ENCODE measurements at places on chromosomes 16 and 17.

DNA sequence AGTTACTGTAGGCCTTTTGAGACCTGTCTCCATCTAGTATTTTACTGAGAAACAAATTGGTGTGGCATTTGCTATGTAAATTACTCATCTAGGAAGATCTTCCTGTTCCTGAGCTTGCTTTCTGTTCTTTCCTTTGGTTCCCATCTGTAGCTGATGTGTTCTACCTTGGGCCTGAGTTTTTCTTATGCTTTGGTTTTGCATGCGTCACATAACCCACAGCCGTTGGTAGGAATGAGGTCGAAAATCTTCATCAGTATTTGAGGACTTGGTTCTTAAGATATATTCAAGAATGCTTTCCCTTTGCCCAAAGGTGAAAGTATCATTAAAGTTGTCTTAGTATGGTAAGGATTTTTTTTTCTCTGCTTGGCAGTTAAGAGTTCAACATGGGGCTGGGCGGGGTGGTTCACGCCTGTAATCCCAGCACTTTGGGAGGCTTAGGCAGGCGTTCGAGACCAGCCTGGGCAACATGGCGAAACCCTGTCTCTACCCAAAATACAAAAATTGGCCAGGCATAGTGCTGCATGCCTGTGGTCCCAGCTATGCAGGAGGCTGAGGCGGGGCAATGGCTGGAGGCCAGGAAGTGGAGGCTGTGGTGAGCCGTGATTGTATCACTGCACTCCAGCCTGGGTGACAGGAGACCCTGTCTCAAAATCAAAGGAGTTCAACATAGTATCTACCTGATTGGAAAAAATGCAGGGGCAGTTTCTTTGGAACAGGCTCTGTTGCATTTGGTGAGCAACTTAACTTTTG is 28.8 kb downstream of the IST1 start:
- no peak for DNase-seq

GRCh38 chr16:19926449-19927390 is 42.1 kb upstream of the GPRC5B start:
- DNase-seq: no peak

GRCh38 chr17:1820528-1821252 is 9.0 kb downstream of the SMYD4 start:
- DNase-seq: no peak

GRCh38 chr16:55408661-55409060 is 70.3 kb upstream of the MMP2 start:
- DNase-seq: no peak

GRCh38 chr16:10752843-10753523 is 9.3 kb downstream of the NUBP1 start:
- no peak for DNase-seq

GRCh38 chr17:68004201-68004600 is 7.9 kb upstream of the C17orf58 start:
- no peak for DNase-seq

- DNase-seq: no peak
Observed at GRCh38 chr17:58648236-58648635, 43.6 kb downstream of the TEX14 start.

DNA sequence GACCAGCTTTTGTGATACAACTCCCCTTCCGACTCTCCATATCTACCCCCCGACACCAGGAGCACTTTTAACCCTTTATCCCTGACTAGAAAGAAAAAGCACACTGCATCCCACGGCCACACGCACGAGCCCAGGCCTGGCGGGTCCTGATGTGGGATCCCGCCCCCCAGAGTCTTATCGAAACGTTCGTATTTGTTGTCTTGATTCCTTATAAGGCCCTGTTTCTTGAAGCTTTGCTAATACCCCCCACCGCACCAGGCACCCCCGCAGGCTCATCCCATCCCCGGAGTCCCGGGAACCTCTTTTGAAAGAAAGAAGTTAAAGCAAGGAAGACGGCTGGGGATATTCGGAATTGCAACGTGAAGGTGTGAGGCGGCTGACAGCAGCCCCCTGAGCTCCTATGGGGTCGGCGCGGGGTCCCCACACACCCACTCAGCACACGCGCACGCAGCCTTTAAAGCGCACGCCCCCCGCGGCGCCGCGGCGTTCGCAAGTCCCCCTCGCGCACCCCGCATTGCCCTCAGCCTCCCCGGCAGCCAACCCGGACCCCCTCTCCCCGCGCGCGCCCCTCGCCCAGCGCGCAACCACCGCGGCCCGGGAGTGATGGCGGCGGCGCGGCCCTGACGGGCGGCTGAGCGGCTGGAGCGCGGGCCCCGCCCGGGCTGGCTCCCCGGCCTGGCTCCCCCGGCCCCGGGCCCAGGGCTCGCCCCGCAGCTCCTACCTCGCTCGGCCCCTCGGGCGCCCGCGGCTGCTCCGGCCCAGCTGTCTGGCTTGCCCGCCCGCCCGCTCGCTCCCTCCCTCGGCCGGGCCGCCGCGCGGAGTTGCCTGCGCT is 448 bp downstream of the STAT5B start:
- no peak for DNase-seq

DNA sequence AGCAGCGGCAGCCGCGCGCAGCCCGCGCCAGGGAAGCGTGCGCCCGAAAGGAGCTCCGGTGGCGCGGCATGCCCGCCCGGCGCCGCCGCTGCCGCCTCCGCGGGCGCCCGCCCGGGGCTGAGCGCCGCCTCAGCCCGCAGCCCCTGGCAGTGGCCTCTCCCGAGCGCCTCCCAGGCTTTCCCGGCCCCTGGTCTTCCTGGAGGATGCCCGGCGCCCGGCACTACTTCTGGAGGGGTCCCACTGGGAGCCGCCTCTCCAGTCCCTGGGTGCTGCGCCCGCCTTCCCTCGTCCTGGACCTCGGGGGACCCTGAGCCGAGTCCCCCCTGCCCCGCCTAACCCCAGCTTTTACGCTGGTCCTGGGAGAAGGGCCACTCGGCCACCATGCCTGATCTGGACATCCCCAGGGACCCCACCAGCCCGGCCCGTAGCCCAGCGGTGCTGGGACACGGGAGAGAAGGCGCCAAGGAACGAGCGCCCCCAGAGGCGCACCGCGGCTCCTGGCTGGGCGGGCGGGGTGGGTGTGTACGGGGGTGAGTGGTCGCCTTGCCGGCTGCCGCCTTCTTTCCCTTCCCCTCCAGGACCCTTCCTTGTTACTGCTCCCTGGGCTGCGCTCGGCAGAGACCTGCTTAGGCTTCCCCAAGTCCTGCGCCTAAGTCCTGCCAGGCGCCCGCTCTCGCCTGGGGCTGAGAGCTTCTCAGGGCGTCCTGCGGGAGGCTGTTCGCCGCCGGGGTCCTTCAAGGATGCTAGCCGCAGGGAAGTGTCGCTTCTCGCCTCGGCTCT is 704 bp downstream of the ASIC2 start:
- DNase-seq: no peak

GRCh38 chr16:57842601-57843000 is 40.3 kb upstream of the KIFC3 start:
- no peak for DNase-seq

DNA sequence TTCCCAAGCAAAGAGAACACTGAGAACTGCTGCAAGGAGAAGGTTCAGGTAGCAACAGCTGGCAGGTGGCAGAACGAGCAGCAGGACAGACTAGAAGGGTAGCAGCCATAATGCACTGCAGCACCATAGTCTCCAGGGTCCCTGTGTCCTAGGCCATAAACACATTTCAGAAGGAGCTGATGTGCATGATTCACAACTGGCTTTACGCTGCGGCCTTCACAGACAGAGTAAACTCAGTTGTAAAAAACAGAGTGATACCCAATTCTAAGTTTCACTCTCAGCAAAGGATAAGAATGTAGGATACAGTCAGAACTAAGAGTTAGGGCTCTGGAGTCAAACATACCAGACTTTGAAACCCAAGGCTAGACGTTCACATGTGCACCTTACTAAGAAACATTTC is 24.4 kb downstream of the ARHGAP17 start:
- no peak for DNase-seq

- DNase-seq: no peak
Observed at GRCh38 chr17:40328386-40328766, 19.4 kb downstream of the RARA start.

GRCh38 chr16:67528222-67528869 is at the start of gene RIPOR1:
RIPOR1 (plus strand) TSS chr16:67528829; CDS start chr16:67538447, 9,618 bp downstream.
- no peak for DNase-seq

DNA sequence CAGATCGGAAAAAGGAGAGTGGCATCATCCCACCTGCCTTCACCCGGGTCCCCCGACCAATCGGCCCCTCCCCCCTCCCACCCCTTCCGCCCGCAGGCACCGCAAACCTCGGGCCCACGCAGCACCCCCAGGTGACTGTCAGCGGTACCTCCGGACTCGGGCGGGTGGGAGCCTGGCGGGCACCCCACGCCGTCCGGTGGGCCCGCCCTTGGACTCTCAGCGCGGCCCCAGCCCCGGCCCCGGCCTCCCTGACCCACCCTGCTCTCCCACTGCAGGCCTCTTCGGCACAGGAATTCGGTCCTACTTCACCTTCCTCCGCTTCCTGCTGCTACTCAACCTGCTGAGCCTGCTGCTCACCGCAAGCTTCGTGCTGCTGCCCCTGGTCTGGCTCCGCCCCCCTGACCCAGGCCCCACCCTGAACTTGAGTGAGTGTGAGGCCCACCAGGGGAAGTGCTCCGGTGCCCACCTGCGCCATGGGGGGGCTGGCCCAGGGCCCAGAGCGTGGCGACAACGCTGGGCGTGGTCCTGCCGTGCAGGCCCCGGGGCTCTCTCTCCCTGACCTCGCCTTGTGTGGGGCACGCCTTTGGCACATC is 1.6 kb downstream of the TMC8 start:
- DNase-seq: no peak

DNA sequence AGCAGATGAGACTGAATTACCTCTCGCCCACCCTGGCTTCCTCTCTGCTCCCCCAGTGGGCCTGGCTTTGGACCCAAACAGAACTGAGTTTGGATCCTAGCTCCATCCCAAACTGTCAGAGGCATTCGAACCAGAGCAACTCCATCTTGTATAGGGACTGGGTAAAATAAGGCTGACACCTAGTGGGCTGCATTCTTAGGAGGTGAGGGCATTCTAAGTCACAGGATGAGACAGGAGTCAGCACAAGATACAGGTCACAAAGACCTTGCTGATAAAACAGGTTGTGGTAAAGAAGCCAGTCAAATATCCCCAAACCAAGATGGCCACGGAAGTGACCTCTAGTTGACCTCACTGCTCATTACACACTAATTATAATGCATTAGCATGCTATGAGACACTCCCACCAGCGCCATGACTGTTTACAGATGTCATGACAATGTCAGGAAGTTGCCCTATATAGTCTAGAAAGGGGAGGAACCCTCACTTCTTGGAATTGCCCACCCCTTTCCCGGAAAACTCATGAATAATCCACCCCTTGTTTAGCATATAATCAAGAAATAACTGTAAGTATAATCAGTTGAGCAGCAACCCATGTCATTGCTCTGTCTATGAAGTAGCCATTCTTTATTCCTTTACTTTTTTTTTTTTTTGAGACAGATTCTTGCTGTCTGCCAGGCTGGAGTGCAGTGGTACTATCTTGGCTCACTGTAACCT is 44.4 kb downstream of the LYRM1 start:
- DNase-seq: no peak

Data from NCI-H2107 (cell line).